ENCODE measurements at places on chromosomes 7 and 10. TPM values are rescaled to one million over a fixed set of nuclear protein-coding genes. Genes with fewer than 3 reads are reported as not detected.

Gene SUGCT
- 5.9 TPM for total RNA-seq

DNA sequence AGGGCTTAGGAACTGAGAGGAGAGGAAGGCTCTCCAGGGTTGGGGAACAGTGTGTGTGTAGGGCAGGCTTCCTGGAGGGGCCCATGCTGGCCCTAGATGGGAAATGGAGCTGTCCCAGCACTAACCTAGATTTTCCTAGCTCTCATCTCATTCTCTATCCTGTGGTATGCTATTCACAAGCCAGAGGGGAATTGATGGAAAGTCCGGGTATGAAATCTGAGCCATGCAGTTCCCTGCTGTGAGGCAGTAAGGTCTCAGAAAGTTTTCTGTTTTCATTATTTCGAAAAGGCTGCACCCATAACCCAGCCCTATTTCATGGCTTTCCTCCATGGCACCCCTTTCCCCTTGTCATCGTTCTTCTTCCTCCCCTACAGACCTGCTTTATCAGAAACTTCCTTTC is 220.3 kb downstream of the RPS24 start:
- no peak for DNase-seq

- DNase-seq: peak; percentile 85
Observed at GRCh38 chr7:4797858-4798705, 22.7 kb downstream of the AP5Z1 start.

GRCh38 chr10:43681220-43681619 is 32.5 kb upstream of the ZNF32 start:
- no peak for DNase-seq

- no peak for DNase-seq
Observed at GRCh38 chr7:15292138-15292537, 269.7 kb downstream of the AGMO start.
